ENCODE measurements at places on chromosomes 5 and 9.

- DNase-seq: no peak
Measured at GRCh38 chr5:138489683-138490061, 24.4 kb downstream of the EGR1 start.

- no peak for DNase-seq
Measured at GRCh38 chr5:119439140-119439631, 13.1 kb upstream of the HSD17B4 start.

DNA sequence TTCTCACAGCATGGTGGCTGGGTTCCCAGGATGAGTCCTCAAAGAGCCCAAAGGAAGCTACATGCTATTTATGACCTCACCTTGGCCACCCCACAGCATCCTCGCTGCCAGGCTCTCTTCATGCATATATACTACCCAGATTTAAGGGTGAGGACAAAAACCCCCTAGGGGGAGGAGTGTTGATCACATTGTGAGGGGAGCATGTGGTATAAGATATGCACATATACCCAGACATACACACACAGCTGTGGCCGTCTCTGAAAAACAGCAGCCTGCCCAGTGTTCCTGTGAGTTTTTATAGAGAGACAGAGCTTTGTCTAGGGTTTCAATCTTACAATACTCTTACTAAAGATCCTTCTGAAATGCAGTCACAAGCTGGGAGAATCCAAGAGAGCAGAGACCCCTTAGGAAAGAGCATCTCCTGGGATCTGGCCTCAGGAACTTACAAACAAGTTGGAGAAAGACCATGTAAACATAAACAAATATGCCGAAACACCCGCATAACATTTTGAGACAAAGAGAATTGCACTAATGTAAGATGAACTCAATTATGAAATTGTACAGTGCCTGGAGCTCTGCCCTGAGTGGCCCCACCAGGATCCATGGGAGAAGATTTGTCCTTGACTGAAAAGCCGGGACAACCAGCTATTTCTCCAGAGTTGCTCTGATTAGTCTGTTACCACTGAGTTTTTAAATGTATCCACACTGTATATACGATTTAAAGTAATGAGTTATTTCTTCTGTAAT, 146.4 kb downstream of the GADD45G start:
- no peak for DNase-seq

DNA sequence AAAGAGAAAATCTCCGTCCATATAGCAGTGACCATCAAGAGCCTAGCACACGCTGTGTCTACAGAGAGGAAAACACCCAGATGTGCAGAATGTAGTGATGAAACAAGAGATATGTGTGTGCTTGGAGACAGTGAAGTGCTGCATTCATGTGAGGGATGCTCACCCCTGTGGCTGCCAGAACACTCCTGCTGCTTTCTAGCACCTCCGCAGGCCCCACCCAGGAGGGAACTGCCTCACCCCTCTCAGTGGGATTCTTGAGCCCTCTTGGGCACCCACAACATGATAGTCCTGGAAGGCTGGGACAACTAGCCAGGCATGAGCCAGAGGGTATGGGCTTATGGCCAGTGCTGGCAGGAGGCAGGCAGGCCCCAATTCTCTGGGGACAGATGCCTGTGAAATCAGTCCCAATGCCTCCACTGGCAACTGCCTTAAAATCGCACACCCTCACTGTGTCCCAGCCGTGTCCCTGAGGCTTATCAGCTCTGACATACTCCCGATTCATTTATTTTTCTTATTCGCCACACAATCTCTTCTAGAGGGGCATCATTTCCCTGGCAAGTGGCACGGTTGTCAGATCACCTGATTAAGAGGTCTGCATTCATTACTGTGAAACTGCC, 73.2 kb upstream of the FSTL4 start:
- no peak for DNase-seq

- DNase-seq: no peak
Measured at GRCh38 chr5:168649306-168649705, 70.1 kb upstream of the PANK3 start.

DNA sequence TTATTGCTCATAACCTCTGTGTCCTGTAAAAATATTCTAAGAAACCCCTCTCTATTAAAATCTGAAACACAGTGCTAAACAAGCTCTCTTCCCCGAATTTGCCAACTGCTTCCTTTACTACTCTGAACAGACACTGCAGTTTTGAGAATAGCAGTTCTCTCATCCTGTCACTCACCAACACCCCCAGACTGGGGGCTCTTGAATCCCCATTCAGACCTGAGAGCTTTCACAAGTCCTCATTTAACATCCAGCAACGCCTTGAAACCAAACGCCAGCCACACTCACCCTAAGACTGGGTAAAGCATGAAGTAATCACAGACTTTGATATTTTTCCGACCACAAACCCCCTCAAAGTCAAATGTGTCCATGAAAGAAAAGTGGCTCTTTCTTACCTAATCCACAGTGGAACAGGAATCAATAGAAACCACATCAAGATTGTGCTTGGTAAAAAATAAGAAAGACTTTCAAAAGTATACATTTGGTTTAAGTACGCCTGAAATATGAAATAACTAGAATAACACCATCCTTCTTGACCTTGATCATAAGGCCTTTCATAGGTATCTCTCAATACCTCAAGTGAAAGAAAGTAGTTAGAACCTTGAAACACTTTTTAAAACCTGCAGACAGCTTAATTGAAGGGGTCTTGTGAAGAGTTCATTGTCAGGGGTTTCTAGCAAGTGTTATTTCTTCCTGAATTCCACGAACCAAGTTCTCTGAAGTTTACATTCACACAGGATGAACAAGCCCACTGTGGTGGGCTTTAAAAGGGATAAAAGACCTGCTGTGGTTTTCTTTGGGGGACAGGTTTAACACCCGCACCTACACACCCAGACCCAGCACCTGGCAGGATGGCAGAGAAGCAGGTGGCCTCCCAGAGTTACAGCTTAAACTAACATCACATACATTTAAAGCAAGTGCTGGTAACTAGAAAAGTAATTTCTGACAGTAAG, 412.6 kb downstream of the MLLT3 start:
- DNase-seq: peak; percentile 46

DNA sequence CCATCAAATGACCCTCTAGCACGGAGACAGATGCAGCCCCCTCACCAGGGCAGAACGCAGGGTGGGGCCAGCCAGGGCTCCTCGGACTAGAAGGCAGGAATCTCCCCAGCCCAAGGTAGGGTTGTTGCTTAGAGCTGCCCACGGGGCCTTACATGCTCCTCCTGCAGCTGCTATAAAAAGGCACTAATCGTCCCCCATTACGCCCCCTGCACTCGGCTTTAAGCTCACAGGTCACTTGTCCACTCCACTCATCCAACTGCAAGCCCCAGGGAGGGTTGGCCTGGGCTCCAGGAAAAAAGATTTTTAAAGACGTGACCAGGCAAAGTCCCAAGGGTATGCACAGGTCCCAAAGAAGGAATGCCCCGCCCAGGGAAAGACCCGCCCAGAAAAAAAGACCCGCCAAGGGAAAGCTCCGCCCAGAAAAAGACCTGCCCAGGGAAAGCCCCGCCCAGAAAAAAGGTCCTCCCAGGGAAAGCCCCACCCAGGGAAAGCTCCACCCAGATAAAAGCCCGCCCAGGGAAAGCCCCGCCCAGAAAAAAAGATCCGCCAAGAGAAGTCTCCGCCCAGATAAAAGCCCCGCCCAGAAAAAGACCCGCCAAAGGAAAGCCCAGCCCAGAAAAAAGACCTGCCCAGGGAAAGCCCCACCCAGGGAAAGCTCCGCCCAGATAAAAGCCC, 11.1 kb downstream of the GRIN1 start:
- DNase-seq: no peak

DNA sequence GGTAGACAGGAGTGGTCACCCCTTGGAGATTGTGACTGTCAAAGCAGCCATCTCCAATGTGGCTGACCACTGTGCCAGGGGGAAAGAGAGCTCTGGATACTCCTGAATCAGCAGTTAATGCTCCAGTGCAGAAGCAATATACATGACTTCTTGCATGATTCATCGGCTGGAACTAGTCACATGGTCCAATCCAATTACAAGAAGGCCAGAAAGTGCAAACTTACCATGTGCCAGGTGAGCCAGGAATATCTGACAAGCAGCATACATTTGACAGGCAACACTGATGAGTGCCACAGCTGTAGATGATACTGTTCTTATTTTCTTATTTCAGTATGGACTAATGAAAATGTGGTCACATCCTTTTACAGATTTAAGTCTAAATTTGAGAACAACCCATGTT, 440.0 kb upstream of the MPDZ start:
- no peak for DNase-seq

DNA sequence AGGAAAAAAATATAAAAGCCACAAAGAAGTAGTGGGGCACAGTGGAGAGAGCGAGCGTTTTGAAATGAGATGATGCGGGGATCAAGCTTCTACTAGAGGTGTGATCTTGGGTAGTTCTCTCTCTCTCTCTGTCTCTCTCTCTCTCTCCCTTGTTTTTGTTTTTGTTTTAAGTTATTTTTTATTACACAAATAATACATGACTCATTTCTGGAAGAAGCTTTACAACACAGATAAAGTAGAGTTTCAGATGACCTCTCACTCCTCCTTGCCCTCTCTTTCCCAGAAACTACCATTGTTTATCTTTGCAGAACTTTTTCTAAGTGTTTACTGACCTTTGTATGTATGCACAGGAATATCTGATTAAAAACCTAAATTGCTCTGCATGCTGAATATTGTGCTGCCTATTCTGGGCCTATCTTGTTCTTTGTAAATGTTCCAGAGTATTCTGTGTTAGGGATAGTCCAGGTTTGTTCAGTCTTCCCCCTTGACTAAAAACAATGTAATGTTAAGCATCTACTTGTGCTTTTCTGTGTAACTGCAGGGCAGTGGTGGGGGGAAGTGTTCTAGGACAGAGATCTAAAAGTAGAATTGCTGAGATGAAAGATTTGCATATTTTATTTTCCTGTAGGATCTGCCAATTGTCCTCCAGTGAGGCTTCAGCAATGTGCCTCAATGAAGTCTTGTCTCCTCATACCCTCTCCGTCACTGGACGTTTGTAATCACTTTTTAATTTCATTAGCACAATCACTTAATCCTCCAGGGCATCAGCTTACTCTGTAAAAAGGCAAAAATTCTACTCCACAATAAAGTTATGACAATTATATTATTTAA, 52.0 kb downstream of the FYB1 start:
- DNase-seq: no peak

DNA sequence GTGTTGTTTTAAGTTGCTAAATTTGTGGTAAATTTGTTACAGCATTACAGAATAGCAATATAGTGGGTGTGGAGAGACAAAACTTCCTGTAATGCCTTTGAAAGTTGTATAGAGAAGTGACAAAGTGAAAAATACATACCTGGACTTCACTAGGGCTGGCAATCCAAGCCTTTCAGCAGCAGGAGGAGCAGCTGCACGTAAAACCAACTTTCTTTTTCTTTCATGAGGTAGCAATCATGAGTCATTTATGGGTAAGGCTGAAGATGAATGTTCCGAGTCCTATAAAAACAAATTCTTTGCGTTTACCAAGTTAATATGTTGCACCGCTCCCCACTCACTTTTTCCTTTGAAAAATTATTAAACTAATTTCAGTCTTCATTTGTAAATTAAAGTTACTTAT, 1138.2 kb downstream of the TAF11L14 start:
- no peak for DNase-seq

DNA sequence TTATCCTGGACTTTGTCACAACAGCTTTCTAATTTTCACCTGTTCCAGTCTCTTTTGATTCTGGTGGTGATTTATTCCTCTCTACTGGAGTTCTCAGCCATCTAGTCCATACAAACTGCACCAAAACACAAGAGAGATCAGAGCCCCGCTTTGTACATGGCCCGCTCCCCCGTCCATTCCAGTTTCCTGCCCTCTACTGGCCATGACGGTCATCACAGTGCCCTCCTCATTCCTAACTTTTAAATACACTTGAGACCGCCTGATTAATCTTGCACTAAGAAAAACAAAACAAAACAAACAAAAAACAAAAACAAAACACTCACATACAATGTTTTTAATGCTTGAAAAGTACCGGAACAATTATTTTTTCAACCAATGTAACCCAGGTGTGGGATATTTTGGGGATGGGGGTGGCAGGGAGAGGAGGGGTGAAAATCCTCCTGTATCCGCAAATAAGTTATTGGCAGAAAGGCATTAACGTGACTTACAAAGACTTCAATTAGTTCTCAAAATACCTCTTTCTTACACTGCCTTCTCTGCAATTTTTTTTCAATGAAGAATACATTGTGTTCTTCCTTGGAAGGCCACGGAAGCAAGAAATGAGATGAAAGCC, 84.8 kb upstream of the PAM start:
- no peak for DNase-seq

GRCh38 chr5:171633776-171634470, 151.7 kb upstream of the SMIM23 start:
- DNase-seq: no peak

DNA sequence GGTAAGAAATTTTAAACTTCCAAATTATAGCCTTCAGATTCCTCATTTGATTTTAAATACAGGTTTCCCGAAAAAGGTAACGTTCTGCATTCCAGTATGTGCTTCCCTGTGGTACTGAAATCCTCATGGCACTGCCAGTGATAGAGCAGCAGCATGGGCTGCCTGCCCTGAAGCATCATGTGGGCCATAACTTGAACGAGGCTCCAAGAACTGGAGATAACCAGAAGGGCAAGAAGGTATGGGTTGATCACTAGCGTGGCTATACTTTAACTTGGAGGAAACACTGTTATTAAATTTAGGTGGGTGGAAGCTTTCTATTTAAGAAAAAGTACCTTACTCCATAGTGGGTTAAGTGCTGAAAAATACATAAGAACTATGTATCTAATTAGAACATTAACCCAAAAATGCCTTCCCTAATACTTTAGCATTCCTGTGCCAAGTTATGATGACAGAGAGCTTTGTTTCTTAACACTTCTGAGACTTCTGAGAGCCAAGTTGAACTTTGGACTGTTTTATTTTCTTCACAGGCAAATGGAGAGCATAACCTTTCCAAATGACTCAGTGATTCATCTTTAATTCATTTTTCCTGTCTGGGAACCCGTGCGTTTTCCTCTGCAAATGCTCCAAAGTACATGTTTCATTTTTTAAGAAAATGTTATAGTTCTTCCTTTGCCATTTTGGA, 191.5 kb upstream of the GNA14 start:
- no peak for DNase-seq

DNA sequence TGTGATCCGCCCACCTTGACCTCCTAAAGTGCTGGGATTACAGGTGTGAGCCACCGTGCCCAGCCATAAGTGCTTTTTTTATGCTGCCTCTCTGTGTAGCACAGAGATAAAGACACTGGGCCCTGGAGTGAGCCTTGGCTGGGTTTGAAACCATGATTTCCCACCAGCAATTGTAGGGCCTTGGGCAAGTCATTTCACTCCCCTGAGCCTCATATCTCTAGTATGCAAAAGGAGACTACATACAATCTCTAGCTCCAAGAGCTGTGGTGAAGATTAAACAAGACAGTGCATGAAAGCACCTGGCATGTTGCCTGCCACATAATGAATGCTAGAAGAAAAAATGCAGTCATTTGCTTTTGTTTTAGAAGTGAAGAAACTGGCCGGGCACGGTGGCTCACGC, 3.9 kb downstream of the FABP6 start:
- no peak for DNase-seq

DNA sequence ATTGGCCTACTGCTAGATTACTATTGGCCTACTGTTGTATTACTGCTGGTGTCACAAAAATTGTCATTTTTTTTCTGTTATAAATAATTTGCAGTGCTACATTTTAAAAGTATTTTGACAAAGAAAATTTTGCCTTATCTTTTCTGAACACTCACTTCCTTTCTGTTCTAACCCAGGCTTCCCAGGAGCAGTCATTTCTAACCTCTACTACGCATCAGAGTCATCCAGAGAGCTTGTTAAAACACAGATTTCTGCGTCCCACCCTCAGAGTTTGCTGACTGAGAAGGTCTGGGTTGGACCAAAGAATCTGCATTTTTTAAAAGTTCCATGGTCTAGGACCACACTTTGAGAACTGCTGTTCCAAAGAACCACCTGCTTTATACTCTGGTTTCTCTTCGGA, 306.1 kb downstream of the GLIS3 start:
- DNase-seq: no peak
